ENCODE measurements at places on chromosomes 16 and 17. TPM values are rescaled to one million over a fixed set of nuclear protein-coding genes. Genes with fewer than 3 reads are reported as not detected.

The WDR90 gene
- 39.5 TPM for polyA plus RNA-seq

The CHST5 gene
- 0.67 TPM for polyA plus RNA-seq

The PLD6 gene
- polyA plus RNA-seq = 6.4 TPM

The PRAC1 gene
- not detected for polyA plus RNA-seq

The WSCD1 gene
- 4.2 TPM for polyA plus RNA-seq

The SEPTIN1 gene
- polyA plus RNA-seq = 2.0 TPM

The GPR179 gene
- 0.17 TPM for polyA plus RNA-seq

The ITGAX gene
- 1.4 TPM for polyA plus RNA-seq

The SLC9A5 gene
- polyA plus RNA-seq = 21.0 TPM

The ZDHHC1 gene
- polyA plus RNA-seq = 14.7 TPM
